NCI-H1417 (cell line): ENCODE measurements at places on chromosomes 16 and 17.

DNA sequence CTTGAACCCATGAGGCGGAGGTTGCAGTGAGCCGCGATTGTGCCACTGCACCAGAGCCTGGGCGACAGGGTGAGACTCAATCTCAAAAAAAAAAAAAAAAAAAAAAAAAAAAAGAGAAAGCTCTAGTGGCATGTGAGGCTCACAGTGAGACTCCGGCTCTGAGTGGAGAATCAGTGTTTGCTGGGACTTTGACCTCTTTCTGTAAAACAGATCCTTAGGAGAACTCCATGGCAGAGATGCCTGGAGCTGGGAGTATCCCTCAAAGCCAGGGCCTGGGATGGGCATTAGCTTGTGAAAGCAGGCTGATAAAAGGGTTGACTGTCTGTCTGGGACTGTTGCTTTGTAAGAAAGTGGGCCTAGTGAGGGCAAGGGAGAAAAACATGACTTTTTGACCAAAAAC is 46.4 kb downstream of the ZNF207 start:
- no peak for DNase-seq

- peak; percentile 17 for DNase-seq
These were observed 11.4 kb upstream of the MRPS23 start for GRCh38 chr17:57861000-57861789.

DNA sequence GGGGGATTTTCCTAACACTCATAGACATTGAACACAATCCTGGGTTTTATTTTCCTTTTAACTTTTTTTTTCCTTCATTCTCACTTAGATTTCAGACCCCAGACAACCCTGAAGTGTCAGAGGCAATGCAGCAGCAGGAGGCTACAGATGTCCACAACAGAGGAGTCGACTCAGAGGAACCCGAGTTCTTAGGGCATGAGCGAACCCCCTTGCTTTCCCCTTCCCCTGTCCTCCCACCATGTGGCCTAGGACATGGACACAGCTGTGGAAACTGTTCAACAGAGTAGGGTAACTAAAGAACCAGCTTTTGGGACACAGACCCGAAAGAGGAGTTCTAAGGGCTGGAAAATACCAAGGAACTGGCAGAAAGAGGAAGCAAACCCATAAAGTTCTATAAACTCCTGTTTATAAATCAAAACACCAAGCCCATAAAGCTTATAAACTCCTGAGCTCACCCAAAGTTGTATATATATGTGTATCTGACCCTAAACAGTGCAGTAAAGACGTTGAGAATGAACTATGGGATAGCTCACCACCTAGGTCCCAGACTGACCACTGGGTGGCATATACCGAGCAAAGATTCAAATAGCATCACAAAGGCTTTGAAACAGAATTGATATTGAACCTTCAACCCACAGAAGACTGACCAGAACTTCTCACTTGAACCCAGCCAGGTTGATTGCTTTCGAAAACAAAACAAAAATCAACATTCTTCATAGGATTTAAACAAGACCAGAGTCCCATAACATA is 33.9 kb downstream of the CMTM4 start:
- no peak for DNase-seq

DNA sequence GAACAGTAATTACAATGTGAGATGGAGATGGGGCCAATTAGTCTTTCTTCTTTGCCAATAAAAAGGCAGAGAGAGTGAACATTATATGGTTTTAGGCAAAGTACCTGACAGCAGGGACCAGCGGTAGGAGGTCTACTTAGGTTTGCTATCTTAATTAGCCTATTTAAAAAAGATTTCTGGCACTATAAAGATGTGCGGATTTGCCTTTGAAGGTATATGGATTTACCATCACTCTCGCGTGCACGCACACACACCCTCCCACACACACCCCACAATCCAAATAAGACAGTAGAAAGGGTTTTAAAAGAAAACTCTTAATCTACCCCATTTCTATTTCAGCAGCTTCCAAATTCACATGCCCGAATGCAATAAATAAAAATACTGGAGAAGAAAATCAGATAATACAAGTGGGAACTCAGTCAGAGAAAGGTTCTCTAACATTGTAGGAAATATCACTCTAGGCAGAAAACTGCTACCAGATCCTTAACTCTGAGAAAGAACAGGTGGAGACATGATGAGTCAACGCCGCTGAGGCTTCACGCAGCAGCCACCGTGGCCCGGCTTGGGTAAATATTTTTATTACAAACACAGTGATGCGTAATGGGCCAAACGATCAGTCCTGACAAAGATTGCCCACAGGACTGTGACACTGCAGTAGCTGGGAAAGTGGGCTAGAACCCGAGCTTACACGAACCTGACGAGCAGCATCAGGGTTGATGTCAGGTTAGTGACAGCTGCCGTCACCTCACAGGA is 66.6 kb upstream of the AXIN2 start:
- peak; percentile 91 for DNase-seq

GRCh38 chr17:79011451-79012147 is 2.0 kb upstream of the CANT1 start:
- DNase-seq = no peak

DNA sequence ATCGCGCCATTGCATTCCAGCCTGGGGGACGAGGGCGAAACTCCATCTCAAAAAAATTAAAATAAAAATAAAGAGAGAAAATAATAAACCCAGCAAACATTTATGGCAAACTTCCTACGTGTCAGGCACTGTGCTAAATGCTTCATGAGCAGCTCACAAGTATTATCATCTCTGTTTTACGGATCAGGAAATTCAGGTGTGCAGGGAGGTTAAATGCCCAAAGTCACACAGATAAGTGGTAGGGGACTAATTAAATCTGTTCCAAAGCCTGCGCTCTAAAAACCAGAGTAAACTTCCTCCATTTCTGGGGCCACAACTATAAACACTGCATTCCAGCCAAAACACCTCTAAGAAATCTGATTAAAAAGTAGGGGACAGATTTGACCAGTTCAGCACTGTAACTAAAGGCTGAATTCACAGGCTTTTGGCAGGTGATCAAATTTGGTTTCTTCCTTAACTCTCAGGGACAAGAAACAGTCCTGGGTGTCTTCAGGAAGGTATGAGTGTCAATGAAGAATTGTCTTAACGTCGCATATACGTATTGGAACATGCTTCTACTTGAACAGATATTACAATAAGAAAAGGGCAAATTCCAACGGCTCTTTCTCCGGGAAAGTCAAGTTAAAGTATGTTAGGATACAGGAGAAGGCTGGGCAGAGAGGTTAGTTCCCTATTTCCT is 996 bp downstream of the STRADA start:
- no peak for DNase-seq

- no peak for DNase-seq
These were observed 122.9 kb upstream of the ELAC2 start for GRCh38 chr17:13140750-13141149.

GRCh38 chr17:82021107-82021899 is 1.4 kb downstream of the CENPX start:
- DNase-seq = no peak
